Neural progenitor cell (in vitro differentiated cells): ENCODE measurements at places on chromosomes 2 and 18. TPM values are rescaled to one million over a fixed set of nuclear protein-coding genes. Genes with fewer than 3 reads are reported as not detected.

Gene AAMP
- total RNA-seq, result 90.4 and 151 TPM in 2 replicates

Gene RNF125
- total RNA-seq, result 4.4 and 10.2 TPM in 2 replicates

Gene ARHGAP25
- total RNA-seq, result 3.0 and 5.8 TPM in 2 replicates

Gene GAREM1
- 5.1 and 6.2 TPM in 2 replicates for total RNA-seq

Gene IL1RL2
- not detected in 2 replicates for total RNA-seq

Gene CAVIN2
- not detected in 2 replicates for total RNA-seq

Gene TEX44
- not detected in 2 replicates for total RNA-seq

Gene PREPL
- 58.8 and 90.8 TPM in 2 replicates for total RNA-seq

Gene ATP9B
- 33.2 and 33.5 TPM in 2 replicates for total RNA-seq

Gene SNTG2
- total RNA-seq, result 1.1 and 5.5 TPM in 2 replicates

Gene ENOSF1
- total RNA-seq, result 20.2 and 29.7 TPM in 2 replicates

Gene OBSL1
- 31.0 and 111 TPM in 2 replicates for total RNA-seq

Gene PARD6G
- 21.8 and 25.2 TPM in 2 replicates for total RNA-seq

Gene SP9
- not detected in 2 replicates for total RNA-seq

Gene HES6
- 5.3 and 29.3 TPM in 2 replicates for total RNA-seq

Gene OTOF
- 0.36 and 0.84 TPM in 2 replicates for total RNA-seq

Gene AGPS
- 49.6 and 63.5 TPM in 2 replicates for total RNA-seq

Gene RNF144A
- 29.0 and 32.0 TPM in 2 replicates for total RNA-seq

Gene ADD2
- total RNA-seq, result 45.3 and 63.3 TPM in 2 replicates

Gene ARHGEF4
- 22.8 and 44.8 TPM in 2 replicates for total RNA-seq

Gene MPP4
- total RNA-seq, result not detected in 2 replicates

Gene PTPRM
- 13.9 and 18.6 TPM in 2 replicates for total RNA-seq

Gene GREB1L
- 251 and 278 TPM in 2 replicates for total RNA-seq

Gene TRIM43
- not detected in 2 replicates for total RNA-seq

Gene AKAIN1
- not detected in 2 replicates for total RNA-seq

Gene PAX8
- 1.4 and 2.9 TPM in 2 replicates for total RNA-seq

Gene REL
- 7.1 and 12.0 TPM in 2 replicates for total RNA-seq

Gene RIT2
- not detected in 2 replicates for total RNA-seq

Gene ANTXR1
- 6.5 and 6.7 TPM in 2 replicates for total RNA-seq

Gene TCF4
- 111 and 161 TPM in 2 replicates for total RNA-seq

Gene HOXD8
- not detected in 2 replicates for total RNA-seq

Gene RGPD4
- total RNA-seq, result 0.06 and 0.07 TPM in 2 replicates

Gene HMSD
- total RNA-seq, result 0.19 and 0.88 TPM in 2 replicates

Gene TGFBRAP1
- total RNA-seq, result 13.8 and 14.0 TPM in 2 replicates

Gene TXNDC2
- total RNA-seq, result not detected in 2 replicates

Gene RAX
- total RNA-seq, result 20.7 and 78.1 TPM in 2 replicates

Gene POU3F3
- total RNA-seq, result 0.25 TPM in 1 of 2 replicates, not detected in the other

Gene MAL
- total RNA-seq, result not detected in 2 replicates

Gene CDKL4
- total RNA-seq, result not detected in 2 replicates

Gene PPP4R1
- total RNA-seq, result 87.7 and 102 TPM in 2 replicates

Gene TCF7L1
- total RNA-seq, result 1.0 and 3.7 TPM in 2 replicates

Gene KLHL41
- total RNA-seq, result 0.06 and 0.31 TPM in 2 replicates

Gene PAPOLG
- 42.8 and 60.8 TPM in 2 replicates for total RNA-seq

Gene FAM110C
- total RNA-seq, result 0.50 and 0.65 TPM in 2 replicates

Gene RNF152
- total RNA-seq, result 23.0 and 24.1 TPM in 2 replicates

Gene PID1
- 0.90 and 1.4 TPM in 2 replicates for total RNA-seq

Gene NGEF
- 3.2 and 4.3 TPM in 2 replicates for total RNA-seq

Gene CRYBA2
- total RNA-seq, result not detected in 2 replicates

Gene ABCG8
- total RNA-seq, result not detected in 2 replicates

Gene SLC38A11
- not detected in 2 replicates for total RNA-seq

Gene RETSAT
- 13.3 and 19.0 TPM in 2 replicates for total RNA-seq

Gene ANKRD36
- 40.2 and 57.2 TPM in 2 replicates for total RNA-seq

Gene NAT8
- not detected in 2 replicates for total RNA-seq

Gene FOSL2
- total RNA-seq, result 1.3 and 3.7 TPM in 2 replicates

Gene VWC2L
- total RNA-seq, result not detected in 2 replicates

Gene REG1A
- 0.28 and 2.3 TPM in 2 replicates for total RNA-seq

Gene TSHZ1
- 0.06 and 0.15 TPM in 2 replicates for total RNA-seq

Gene DPP4
- 0.12 and 0.49 TPM in 2 replicates for total RNA-seq

Gene CDCA7
- 31.4 and 36.8 TPM in 2 replicates for total RNA-seq
